RCC 7860 (cell line): ENCODE measurements at places on chromosomes 3 and 15.

DNA sequence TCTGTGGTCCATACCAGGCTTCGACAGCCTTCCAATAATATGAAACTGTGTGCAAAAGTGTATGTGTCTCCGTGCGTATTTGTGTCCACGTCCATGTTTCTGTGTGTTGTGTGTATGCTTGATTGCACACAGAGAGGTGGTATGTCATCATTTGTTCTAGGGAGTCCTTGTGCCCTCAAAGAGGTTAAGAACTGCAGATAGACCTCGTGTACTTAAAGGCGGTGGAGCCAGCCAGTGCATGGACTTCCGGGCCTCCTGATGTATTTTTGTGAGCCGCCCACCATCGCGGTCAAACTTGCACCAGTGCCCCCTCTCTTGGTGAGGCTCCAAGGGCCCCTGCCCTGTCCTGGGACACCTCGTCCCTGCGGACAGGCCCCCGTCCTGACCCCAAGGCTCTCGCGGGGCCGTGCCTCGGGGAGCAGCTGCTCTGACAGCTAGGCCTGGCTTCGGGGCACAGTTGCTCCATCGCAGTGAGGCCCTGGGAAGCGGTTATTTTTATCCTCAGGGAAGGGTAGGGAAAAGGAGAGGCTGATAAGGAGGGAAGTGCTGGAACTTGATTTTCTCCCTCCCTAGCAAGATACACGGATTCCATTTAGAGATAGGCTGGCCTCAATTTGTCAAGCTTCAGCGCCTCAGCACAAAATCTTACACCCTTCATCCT lies 1.2 kb upstream of the RYK start:
- DNase-seq: no peak

GRCh38 chr15:96687388-96688107 lies 357.0 kb downstream of the NR2F2 start:
- no peak for DNase-seq

DNA sequence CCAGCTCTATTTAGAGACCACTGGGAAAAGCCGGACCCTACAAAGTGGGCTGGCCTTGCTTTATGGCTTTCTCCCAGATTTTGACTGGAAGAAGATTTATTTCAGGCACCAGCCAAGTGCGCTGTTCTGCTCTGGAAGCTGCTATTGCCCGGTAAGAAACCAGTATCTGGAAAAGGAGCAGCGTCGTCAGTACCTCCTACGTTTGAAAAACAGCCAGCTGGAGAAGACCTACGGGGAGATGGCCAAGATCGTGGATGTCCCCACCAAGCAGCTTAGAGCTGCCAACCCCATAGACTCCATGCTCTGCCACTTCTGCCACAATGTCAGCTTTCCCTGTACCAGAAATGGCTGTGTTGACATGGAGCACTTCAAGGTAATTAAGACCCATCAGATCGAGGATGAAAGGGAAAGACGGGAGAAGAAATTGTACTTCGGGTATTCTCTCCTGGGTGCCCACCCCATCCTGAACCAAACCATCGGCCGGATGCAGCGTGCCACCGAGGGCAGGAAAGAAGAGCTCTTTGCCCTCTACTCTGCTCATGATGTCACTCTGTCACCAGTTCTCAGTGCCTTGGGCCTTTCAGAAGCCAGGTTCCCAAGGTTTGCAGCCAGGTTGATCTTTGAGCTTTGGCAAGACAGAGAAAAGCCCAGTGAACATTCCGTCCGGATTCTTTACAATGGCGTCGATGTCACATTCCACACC lies 60.9 kb downstream of the PXYLP1 start:
- no peak for DNase-seq

- DNase-seq: no peak
Observed at GRCh38 chr3:168262887-168263286, 167.2 kb upstream of the GOLIM4 start.

DNA sequence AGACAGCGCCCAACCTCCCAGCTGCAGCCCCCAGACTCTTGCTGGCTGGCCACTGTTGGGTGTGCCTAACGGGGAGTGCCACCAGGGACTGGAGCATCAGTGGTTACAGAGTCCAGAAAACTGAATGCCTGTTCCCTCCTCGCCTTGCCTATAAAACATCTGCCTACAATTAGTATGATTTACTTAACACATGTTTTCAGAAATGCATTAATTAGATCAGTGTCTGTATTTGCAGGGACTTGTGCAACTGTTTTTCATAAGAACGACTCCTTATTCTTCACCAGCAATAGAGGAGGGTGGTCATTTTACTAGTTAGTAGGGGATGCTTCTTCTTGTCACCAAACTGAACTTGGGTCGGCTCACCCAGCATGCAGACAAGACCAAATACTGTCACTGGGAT lies 248.7 kb downstream of the GABRG3 start:
- DNase-seq: no peak

DNA sequence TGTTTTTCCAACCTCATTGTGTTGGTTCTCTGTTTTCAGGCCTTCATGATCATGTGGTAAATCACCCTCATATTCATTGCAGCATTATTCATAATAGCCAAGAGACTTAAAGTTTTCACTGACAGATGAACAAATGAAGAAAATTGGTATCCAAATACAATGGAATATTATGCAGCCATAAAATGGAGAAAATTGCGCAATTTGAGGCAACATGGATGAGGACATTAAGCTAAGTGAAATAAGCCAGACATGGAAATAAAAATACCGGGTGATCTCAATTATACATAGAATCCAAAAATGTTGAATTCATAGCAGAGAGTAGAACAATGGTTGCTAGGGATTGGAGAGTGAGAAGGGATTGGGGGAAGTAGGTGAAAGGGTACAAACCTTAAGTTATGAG lies 491.9 kb upstream of the KCNMB2 start:
- no peak for DNase-seq

- DNase-seq: peak; percentile 16
Observed at GRCh38 chr3:188338086-188338485, 184.1 kb downstream of the LPP start.

GRCh38 chr3:143252931-143253330 lies 133.4 kb downstream of the CHST2 start:
- DNase-seq: no peak

GRCh38 chr15:88661761-88662556 lies 23.1 kb downstream of the ISG20 start:
- DNase-seq: no peak

- DNase-seq: peak; percentile 13
Observed at GRCh38 chr15:65653801-65654521, 32.2 kb downstream of the SLC24A1 start.

DNA sequence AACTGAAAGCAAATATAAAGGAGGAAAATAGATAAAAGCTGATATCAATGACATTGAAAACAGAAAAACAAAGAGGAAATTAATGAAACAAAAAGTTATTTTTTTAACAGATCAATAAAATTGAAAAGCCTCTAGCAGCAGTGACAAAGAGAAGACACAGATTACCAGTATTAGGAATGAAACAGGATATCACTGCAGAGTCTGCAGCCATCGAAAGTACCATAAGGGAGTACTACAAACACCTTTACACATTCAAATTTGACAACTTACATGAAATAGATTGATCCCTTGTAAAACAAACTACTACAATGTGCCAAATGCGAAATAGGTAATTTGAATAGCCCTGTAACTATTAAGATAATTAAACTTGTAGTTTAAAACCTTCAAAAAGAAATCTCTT lies 24.9 kb upstream of the DHX36 start:
- no peak for DNase-seq

DNA sequence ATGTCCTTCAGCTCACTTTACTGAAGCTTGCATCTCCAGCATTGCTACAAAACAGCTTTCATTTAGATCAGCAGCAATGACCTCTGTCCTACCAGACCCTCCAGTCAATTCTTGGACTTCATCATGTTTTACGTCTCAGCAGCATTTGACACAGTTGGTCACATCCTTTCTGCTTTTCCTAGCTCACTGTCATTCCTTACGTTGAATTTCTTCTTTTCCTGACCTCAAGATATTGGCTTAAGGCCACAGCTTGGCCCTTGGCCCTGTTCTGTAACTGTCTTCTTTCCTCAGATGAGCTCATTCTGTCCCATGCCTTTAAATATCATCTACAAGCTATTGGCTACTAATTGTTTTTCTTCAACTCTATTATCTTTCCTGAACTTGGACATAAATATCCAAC lies 576.2 kb upstream of the KCNMB2 start:
- DNase-seq: no peak

- DNase-seq: no peak
Observed at GRCh38 chr15:79140846-79141570, 50.4 kb upstream of the RASGRF1 start.

DNA sequence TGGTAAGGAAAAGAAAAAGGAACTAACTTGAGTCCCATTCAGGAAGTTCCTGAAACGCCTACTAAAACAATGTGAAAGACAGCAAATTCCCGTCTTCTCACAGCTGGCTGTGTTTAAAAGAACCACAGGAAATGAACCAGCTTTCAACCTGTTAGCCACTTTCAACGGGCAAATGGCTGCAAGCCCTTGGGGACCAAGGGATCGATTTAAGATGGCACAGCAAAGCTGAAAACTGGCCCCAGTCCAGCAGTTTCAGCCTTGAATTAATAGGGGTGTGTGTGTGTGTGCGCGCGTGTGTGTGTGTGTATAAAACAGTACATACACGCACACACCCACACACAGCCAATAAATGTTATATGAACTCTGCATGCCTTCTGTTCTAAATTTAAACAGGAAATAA lies 168.7 kb upstream of the TMCO5A start:
- no peak for DNase-seq

GRCh38 chr3:188822411-188822810 lies 349.4 kb upstream of the TPRG1 start:
- DNase-seq: no peak

- peak; percentile 28 for DNase-seq
Observed at GRCh38 chr3:77254967-77255831, 215.3 kb downstream of the ROBO2 start.

DNA sequence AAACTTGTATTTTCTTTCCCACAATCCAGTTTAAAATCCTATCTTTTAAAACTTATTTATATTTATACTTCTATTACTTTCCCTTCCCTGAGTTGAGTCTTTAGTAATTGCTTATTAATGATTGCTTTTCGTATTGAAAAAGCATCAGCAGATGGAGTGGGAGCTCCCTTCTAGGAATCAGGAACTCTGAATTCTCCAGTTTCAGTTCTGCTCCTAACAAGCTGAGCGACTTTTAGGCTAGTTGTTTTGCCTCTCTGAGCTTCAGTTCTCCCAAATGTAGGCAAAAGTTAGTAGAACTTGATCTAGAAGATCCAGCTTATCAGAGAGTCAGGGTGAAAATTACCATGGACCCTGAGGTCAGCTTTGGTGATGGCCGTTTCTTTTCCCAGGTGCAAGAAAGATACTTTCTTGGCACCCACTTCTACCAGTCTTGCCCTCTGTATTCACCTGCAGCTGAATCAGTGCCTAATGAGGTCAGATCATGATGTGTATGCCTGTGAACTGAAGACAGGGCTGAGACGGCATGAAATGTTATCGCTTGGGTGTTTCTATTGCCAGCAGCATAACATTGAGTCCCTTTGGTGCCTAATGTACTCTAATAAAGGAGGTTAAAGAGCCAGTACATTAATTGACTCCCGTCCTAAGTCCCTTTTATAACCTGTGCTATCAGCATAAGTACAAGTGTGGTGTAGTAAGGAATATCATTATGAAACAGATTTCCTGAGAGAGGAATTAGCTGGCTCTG lies 194.5 kb upstream of the TBC1D5 start:
- DNase-seq: no peak

DNA sequence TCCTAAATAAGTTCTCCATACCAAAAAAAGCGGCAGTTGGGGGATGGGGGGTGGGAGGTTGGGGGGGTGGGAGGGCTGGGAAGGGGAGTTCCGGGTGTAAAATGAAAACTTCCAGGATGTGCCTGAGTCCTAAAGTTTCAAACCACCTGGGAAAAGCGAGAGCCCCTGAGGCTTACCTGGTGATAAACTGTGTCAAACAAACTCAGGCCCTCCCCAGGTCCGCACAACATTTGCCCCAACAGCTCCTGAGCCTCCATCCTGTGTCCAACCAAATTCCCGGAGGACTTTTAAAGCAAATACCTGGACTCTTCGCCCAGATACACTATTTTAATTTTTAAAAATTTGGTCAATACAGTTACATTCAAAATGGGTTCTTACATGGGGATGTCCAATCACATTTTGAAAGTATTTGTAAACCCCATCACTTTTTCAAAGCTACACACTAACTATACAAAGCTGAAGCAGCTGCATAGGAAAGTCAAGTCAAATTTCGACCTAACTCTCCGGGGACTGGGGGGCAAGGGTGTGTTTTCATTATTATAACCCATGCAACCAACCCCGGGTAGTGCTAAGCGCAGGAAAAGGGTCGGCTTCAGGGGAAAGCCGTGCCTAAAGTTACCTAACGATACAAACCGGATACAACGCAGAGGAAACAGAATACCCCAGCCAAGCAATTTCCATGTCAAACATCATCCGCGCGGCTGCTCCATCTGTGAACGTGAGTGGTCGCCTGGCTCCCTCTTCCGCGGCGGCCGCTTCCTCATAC lies 685 bp upstream of the FOXB1 start:
- no peak for DNase-seq

- DNase-seq: peak; percentile 88
Observed at GRCh38 chr3:183764847-183765731, 60.3 kb downstream of the MAP6D1 start.

- no peak for DNase-seq
Observed at GRCh38 chr3:31541089-31541488, 8.4 kb downstream of the STT3B start.

DNA sequence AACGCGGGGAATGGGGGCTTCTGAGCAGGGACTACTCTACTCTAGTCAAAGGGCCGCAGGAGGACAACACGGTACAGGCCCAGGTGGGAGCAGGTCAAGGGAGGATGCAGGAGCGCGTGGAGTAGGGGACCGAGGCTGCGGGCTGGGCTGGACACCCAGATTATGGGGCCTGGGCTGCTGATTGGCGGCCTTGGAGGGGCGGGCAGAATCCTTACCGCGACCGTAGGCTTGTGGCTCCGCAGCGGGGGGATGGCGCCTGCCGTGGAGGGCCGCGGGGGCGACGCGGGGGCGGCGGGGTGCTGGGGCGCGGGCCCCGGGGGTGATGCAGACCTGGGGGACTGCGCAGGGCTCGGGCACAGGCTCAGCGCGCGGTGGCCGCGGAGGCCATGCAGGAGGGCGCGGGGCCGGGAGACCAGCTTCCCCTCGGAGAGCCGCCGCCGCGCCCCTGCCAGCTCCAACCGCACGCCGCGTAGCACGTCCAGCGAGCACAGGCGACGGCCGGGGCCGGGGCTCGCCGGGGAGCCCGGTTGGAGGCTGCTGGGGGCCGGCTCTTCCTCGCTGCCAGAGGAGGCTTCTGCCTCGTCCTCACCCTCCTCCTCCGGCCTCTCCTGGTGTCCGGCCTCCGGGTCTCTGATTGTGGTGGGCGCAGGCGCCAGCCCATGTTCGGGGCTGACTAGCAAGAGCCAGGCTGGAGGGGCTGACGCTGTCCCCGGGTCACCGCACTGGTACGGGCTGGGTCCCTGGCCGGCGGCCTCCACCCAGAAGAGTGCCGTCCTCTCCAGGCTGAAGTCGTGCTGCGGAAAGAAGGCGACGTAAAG lies 12.9 kb downstream of the UBAP1L start:
- no peak for DNase-seq

DNA sequence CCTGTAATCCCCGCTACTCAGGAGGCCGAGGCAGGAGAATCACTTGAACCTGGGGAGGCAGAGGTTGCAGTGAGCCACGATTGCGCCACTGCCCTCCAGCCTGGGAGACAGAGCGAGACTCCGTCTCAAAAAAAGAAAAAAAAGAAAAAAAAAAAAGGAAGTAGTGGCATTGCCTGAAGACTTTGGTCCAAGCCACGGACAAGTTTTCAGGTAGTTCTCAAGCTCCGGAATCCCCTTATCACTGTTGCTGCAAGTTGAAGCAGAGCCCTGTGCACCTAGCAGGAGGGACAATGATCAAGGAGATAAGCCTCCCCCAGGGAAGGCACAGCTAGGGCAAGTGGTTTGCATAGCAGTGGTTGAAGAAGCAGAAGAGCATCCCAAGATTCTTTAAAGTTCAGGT lies 97.6 kb downstream of the MEX3B start:
- no peak for DNase-seq

- DNase-seq: no peak
Observed at GRCh38 chr15:90271459-90272166, 6.1 kb downstream of the NGRN start.
